ENCODE measurements at places on chromosomes 6 and 20.

DNA sequence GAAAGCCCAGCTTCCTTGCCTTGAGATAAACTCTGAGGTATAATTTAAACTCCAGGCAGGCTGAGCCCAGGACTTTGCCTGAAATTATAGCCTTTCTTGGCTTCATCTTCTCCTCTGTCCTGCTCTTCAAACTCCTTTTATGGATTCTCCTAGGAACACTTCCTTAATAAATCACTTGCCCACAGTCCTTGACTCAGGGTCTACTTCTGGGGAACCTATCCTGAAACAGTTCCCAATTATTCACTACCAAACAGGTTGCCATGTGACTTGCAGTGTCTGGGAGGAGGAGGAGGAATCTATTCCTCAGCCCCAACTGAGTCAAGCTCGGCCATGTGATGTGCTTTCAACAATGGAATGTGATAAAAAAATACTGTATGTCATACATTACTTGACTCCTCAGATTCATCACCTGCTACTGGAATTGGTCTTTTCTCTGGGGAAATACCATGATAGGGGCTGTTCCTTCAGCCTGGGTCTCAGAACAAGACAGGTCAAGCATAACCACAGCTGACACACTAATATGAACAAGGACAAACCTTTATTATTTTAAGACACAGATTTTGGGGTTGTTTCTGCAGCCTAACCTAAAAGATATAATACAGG is 20.5 kb upstream of the CDKN1A start:
- DNase-seq: no peak

DNA sequence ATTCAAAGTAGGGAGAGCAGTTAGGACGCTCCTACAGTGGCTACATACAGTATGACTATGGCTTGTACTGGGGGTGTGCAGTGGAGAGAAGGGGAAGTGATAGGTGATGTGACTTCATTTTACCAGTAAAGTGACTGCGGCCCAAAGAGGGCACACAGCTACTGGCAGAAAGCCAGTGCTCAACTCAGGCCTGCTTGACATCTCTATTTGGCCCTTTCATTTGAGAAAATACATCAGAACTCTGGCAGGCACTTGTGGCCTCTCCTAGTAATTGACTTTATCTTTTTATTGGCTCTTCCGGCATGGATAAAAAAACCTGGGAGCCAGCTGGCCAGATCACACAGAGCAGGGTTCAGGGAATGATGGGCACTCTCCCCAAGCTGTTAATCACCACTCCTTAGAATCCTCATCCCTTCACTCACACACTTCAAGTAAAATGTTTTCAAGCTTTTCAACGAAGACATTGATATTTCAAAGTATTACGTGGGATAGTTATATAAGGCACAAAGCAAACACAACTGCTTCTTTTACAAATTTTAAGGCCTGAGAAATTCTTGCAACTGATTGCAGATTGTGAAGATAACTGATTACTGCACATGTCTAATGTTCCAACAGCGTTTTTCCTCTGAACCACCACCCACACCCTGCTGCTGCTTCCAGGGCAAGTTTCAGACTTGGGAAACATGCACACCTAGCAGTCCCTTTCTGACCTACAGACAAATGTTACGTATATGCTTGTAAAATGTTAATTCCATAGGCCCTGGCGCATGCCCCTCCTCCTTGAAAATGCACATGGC is 73.5 kb downstream of the TNFRSF21 start:
- no peak for DNase-seq

- no peak for DNase-seq
Observed at GRCh38 chr6:112780498-112781096, 433.5 kb downstream of the RFPL4B start.

GRCh38 chr20:24350923-24351368 is 118.5 kb upstream of the SYNDIG1 start:
- no peak for DNase-seq

DNA sequence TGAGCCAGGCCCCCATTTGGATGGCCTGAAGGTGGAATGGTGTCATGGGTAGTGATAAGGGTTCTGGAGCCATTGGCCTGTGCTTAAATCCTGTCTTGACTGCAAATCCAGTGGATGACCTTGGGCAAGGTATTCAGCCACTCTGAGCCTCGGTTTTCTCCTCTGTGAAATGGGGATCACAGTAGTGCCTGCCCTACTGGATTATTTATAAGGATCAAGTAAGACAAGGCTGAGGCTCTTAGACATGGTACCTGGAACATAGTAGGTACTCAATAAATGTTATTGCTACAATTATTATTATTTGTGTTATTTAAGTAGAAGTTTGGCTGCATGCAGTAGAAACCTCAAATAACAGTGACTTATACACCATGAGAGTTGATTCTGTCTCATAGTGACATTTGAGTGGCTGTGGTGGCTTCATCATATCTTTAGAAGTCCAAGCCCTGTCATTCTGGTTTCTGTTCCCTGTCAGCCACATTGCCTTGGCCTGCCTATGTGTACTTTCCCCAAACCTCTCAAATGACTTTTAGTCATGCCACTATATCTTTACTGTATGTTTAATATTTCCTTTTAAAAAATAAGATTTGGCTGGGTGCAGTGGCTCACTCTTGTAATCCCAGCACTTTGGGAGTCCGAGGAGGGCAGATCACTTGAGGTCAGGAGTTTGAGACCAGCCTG is 37.6 kb upstream of the CHMP4B start:
- no peak for DNase-seq
